Neural crest cell (in vitro differentiated cells): ENCODE measurements at places on chromosomes 1 and 21.

GRCh38 chr1:65911679-65912078, 119.0 kb downstream of the PDE4B start:
- DNase-seq, result no peak

- DNase-seq, result no peak
These were observed 2.8 kb upstream of the PYGO2 start for GRCh38 chr1:154964359-154964758.

GRCh38 chr1:203051841-203052324, 25.6 kb downstream of the PPFIA4 start:
- DNase-seq, result no peak

GRCh38 chr1:11046270-11046566, 821 bp downstream of the MASP2 start:
- no peak for DNase-seq

DNA sequence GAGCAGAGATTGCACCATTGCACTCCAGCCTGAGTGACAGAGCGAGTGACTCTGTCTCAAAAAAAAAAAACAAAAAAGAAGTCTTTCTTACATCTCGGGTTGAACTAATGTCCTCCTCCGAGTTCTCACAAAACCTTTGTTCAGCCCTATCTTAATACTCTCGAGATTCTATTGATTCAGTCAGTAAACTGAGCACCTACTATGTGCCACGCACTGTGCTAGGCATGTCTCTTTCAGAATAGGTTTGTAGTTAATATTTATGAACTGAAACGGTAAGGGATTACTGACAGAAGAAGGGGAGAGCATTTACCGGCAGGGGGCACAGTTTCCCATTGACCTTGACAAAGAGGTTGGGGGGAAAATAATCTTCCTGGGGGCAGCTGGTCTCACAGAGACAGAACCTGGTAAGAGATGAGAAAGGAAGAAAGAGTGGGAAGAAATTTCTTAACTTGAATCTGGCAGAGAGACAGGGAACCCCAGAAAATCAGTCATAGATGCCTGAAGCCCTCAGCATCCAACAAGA, 3.4 kb downstream of the PIAS3 start:
- no peak for DNase-seq
